ENCODE measurements at places on chromosomes 1 and 21. TPM values are rescaled to one million over a fixed set of nuclear protein-coding genes. Genes with fewer than 3 reads are reported as not detected.

SMPDL3B gene
- total RNA-seq, result 73.6 TPM

MYBPHL gene
- total RNA-seq, result not detected

FCRL1 gene
- not detected for total RNA-seq

EIF3I gene
- total RNA-seq, result 21.1 TPM

PDC gene
- not detected for total RNA-seq

CREG1 gene
- total RNA-seq, result 115 TPM

LCE3E gene
- total RNA-seq, result not detected

TFF3 gene
- total RNA-seq, result 488 TPM

MAP10 gene
- total RNA-seq, result 1.5 TPM

SLC22A15 gene
- total RNA-seq, result 0.29 TPM

NBPF6 gene
- total RNA-seq, result not detected

- DNase-seq, result no peak
Observed at GRCh38 chr1:119688810-119689209, 22.9 kb upstream of the PHGDH start.

DNA sequence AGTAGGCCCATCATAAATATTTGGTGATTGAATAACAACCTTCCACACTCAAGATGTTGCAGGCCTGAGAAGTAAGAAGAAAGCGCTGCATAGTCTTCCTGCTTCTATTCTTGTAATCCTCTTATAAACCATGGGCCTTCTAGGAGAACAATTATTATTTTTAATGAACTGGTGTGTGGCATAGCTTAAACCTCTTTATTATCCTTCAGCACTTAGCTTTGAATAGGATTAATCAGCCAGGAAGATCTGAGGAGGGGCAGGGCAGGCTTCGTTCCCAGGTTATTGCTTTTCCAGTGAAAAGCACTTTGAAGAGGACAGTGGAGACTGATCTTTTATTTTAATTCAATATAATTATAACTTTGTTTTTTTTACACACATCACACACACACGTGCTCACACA, 42.3 kb downstream of the KIF26B start:
- no peak for DNase-seq

DNA sequence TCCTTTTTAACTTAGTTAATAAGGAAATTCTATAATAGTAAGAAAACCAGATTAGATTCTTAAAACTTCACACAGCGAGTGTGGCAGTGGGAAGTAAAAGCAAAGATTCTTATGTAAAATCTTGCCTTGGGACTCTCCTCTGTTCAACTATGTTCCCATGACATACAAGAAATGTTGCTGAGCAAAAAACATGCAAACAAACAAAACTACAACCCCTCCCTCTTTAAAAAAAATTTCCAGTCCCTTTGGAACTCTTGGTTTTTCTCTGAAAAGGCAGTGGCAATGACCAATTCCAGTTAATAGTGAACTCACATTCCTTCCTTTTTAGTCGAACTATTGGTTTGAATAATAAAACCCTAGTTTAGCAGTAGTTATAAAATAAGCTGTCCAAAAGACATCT, 453.1 kb upstream of the ZRANB2 start:
- DNase-seq, result no peak

GRCh38 chr1:204319462-204319861, 40.3 kb downstream of the PLEKHA6 start:
- peak; percentile 68 for DNase-seq

DNA sequence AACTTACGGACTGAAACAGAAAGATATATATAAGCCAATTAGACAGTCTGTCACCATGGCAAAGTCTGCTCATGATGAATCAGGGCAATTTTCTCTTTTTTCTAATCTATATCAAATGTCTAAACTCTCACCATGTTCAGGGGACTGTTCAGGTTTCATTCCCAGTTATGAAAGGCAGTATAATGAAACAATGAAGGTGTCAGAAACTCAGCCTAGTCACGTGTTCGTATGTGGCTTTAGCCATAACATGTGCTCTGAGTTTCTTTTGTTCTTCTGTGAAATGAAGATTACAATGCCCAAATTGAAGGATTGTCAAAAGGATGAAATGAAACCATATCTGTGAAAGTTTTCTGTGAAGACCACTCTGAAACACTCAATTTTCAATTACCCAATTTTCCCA, 392.9 kb downstream of the DSCAM start:
- no peak for DNase-seq

DNA sequence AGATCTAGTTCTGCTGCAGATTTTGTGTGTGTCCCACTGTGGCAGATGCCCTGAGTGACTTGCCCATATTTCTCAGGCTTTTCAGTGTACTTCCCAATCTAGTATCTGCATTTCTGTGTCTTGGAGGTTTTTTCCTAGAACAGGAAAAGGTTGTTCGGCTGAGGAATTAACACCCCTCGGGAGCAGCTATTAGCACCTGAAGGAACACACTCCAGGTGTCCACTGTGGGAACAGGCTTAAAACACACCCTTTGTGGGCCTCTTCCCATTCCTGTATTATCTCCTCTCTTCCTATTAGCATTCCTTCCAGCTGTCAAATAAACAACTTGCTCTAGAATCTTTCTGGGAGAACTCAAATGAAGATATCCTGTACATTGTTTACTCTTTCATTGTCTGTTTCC, 178.3 kb downstream of the HMCN1 start:
- DNase-seq, result no peak

DNA sequence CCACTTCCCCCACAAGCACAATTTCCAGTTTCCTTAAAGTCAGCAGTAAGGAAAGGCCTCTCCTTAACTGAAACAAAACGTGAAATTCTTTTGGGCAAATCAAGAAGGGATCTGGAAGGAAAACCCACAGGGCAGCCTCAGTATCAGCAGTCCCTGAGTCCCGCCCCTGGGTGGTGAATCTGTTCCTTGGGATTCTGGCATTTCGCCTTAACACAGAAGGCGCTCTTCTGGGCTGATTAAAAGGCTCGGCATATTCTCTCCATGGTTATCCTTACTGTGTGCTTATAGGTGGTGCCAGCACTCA, 12.2 kb upstream of the RAB4A start:
- DNase-seq, result no peak

DNA sequence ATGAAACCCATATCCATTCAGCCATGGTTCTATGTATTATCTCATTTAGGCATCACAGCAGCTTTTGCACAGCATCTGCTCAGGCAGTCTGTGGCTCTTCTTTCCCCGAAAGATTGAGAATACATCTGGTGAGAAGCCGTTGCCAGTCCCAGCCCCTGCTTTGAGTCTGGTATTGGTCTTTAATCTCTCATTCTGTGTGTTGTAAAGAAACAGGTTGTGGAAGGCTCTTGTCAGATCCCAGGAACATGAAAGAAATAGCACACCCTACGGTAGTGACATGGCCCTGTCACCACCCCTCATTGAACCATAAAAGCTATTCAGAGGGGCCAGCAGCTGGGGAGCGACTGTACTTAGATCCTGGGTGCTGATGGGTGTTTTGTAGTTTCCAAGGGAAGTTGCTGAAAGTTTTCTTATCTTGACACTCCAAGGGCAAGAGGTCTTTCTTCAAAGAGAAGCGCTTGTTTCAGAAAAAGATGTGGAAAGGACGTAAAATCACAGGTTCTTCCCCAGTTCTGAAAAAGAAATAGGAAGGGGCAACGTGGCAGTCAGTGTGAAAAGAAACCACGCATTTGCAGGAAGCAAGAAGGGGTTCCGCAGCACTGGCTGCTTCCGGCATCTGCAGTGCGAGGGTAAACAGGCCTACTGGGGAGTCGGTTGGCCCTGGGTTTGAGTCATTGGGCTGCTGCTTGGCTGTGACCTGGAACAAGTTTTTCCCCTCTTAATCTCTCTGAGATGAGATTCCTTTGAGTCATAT, 145.0 kb downstream of the DHRS3 start:
- DNase-seq, result no peak

DNA sequence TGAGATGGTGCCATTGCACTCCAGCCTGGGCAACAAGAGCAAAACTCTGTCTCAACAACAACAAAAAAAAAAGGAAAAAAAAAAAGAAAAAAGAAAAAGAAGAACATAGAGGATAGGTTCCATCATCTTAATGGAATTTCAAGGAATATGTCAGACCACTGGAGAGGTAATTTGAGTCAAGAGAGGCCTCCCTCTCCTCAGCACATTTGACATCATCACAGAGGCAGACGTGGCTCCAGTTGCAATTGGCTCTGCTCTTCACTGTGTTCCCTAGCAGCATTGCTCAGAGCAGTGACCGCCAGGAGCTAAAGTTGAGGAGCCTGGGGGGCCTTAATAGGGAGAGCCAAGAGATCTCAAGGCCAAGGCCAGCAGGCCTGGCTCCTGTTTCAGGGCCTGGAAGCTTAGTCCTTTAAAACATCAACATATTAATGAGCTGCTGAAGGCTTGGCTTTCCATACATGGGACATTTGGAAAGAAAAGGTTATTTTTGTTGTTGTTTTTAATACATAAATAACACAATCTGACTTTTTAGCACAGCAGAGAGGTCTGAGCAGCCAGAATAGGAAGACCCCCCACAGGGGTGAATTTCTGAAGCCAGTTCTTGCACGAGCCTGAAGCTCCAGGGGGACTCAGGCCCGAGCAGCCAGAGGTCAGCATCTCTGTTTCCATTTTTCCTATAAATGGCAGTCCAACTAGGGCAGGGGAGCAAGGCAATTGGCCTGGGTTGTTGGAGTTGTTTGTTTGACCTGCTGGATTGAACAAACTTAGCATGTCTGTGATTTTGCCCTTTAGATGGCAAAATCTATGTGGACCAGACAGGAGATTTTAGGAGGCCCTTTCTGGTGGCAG, 118.3 kb upstream of the FGGY start:
- DNase-seq, result peak; percentile 81

DNA sequence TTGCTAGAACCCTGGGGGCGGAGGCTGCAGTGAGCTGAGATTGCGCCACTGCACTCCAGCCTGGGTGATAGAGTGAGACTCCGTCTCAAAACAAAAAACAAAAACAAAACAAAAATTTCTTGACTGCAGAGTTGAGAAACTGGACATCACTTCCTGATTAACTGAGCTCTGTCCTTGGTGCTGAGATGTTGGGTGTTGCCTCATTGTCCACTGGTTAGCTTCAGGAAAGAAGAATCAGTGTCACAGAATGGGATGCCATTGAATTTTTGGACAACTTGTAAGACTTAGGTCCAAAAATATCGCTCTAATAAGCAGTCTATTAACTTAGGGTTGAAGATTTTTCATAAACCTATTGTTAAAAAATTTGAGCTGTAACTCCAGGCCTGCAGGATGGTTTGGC, 23.8 kb upstream of the KCNA10 start:
- DNase-seq, result peak; percentile 76

DNA sequence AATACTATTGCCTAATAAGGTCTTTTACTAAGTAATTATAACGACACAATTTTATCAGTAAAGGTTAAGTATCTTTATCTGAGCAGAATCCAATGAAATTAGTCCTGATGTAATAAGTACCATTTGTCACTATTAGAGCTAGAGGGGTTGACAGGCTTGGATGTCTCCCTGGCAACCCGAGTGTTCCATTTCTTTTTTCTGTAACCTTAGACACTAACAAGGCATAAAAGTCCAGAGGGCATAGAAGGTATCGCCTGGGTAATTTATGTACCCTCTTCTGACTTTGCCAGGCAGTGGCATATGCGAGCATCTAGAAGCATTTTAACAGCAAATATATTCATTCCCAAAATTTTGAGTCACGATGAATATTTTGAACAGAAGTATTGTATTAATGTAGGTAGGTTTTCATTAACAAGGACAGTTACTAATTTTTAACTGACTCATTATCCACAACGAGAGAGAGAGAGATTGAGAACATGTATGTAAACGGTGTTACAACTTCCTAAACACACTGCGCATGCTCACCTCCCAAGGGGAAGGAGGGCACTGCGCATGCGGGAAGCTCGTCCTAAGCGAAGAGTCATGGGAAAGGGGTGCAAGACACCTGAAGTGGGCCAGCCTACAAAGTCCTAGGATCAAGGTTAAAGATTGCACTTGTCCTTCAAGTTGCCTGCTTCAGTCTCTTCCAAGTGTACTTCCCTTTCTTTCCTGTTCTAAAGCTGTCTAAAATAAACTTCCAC, 423.9 kb downstream of the DSCAM start:
- no peak for DNase-seq

DNA sequence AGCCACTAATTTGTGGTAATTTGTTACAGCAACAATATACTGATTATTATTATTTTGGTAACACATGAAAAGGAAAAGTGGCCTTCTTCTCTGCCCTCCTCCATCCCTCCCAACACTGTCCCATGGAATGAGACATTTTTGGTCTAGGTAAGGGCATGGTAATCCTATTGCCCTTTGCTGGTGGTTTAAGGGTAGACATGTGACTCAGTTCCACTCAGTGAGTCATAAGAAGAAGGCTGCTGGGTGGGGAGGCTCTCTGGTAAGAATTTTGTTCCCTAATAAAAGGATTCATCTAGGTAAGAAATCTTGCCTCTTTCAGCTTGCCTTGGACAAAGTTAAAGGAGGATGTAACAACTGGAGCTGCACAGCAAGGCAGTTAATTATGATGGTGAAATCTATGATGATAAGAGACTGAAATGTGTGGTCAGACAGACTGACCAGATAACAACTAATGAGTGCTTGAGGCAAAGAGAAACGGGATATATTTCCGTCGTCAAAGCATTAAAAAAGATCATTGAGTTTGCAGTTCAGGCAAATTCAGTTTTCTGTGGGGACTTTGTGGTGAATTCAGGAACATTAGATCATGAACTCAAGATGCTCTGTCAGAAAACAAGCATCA, 232.0 kb upstream of the KCNK2 start:
- DNase-seq, result no peak

GRCh38 chr1:32372149-32372756, 9.9 kb downstream of the TSSK3 start:
- no peak for DNase-seq

DNA sequence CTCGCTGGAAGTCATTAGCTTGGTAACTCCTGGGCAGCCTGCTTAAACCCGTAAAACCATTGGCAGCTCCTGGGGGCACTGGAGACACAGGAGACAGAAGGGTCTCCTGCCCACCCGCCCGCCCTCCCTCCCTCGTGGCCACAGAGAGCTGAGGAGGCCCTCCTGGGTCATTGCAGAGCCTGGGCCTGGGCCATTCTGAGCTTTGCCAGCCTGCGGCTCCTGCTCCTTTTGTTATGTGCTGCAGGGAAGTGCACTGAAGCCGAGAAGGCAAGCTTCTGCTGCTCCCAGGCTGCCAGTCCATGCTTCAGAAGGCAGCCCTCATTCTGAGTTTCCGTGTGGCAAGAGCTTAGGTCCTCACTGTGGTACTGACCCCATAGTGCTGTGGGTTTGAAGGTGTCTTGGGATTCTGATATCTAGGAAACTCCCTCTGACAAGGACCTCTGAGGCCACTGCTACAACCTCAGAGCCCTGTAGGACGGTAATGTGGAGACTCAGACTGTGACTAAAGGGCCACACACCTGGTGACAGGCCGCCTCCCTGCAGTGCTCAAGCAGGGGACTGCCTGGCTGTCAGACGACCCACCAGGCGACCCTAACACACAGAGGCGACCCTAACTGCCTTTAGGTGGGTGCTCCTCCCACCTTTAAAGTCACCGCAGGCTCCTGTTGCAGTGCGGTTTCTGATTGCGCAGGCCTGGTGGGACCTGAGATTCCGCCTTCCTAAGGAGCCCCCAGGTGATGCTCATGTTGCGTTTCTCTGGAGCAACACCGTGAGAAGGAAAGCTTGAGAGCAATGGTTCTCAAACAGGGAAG, 118.7 kb downstream of the IER5 start:
- DNase-seq, result no peak

DNA sequence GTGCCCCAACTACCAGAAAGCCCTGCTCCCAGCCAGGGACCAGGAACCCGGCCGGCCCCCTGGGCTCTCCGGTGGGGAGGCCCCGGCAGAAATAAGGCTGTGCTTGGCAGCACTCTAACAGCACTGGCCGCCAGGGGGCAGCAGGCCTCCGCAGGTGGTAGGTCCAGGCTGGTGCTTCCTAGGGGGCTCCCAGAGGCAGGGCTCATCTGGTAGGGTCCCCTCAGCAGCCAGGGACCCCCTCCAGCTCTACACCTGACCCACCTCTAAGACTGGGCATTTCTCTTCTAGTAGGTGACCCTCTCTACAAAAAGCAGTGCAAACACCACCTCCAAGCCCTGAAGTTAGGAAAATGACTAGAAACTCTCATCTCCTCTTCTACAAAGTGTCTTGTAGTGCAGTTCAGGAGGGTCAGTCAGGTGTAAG, 85.6 kb downstream of the STUM start:
- peak; percentile 92 for DNase-seq

Measured in stomach (tissue), 19 donors.